DMS153 (cell line): ENCODE measurements at places on chromosomes 1 and 21.

GRCh38 chr1:82179131-82179530, 378.4 kb downstream of the ADGRL2 start:
- no peak for DNase-seq

GRCh38 chr1:78958711-78959110, 47.8 kb downstream of the ADGRL4 start:
- no peak for DNase-seq

- no peak for DNase-seq
These were observed 4.1 kb downstream of the KRTAP13-4 start for GRCh38 chr21:30434033-30434631.

DNA sequence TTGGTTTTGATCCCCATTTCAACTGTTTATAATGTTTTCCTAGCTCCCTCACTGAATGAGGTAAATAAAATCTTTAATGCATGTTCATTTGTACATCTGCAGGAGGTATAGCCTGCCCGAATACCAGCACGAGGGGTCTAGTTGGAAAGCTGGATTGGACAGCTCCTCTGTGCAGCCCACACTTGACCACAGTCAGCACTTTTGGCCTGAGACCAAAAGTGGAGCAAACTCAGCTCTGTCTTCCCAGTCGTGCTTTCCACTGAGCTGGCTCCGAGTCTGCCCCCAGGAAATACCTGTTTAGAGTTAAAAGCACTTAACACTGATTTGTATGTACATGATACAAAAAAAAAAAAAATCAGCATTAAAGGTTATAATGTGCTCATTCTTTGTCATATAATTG, 224.4 kb downstream of the DSCAM start:
- peak; percentile 19 for DNase-seq

DNA sequence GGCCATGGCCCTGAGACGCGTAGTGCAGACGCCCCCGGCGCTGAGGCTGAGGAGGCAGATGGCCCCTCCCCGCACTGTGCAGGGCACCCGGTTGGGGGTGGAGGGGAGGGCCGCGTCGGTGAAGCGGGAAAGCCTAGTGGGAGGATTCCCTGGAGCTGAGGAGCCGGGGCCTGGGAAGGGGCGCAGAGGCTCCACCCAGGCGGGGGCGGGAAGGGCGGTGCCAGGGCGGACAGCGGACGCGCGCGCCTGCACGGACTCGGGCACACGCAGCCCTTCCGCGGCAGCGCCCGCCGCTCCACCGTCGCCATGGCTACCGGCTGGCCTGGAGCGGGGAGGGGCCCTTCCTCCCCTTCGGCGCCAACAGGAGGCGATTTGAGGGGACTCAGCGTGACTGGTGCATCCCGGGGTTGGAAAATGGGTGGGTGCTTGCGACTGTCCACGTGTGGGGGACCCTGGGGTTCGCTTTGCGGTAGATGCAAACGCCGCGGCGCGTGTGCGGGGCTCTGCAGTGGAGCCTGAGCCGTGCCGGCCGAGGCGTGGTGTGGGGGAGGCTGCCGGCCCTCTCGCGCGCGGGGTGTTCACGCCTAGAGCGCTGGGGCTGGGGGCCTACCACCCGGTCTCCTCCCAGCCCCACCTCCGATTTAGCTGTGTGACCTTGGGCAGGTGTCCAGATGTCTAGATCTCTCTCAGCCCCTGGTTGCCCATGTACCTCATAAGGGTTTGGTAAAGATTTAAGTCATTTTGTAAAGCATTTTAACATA, 35.1 kb downstream of the PTPRF start:
- peak; percentile 44 for DNase-seq
